ENCODE measurements at places on chromosomes 6 and 20. TPM values are rescaled to one million over a fixed set of nuclear protein-coding genes. Genes with fewer than 3 reads are reported as not detected.

- peak; percentile 16 for DNase-seq
Observed at GRCh38 chr6:13924146-13924948, 405 bp upstream of the RNF182 start.

GRCh38 chr20:49490689-49491088, 8.2 kb upstream of the KCNB1 start:
- no peak for DNase-seq

GRCh38 chr6:95994151-95994550, 21.6 kb upstream of the FUT9 start:
- no peak for DNase-seq

- no peak for DNase-seq
Observed at GRCh38 chr6:105994591-105995390, 91.3 kb upstream of the PRDM1 start.

- DNase-seq: no peak
Observed at GRCh38 chr6:89581689-89582088, 56.9 kb downstream of the LYRM2 start.

- no peak for DNase-seq
Observed at GRCh38 chr20:61046721-61047351, 205.2 kb upstream of the CDH4 start.

DNA sequence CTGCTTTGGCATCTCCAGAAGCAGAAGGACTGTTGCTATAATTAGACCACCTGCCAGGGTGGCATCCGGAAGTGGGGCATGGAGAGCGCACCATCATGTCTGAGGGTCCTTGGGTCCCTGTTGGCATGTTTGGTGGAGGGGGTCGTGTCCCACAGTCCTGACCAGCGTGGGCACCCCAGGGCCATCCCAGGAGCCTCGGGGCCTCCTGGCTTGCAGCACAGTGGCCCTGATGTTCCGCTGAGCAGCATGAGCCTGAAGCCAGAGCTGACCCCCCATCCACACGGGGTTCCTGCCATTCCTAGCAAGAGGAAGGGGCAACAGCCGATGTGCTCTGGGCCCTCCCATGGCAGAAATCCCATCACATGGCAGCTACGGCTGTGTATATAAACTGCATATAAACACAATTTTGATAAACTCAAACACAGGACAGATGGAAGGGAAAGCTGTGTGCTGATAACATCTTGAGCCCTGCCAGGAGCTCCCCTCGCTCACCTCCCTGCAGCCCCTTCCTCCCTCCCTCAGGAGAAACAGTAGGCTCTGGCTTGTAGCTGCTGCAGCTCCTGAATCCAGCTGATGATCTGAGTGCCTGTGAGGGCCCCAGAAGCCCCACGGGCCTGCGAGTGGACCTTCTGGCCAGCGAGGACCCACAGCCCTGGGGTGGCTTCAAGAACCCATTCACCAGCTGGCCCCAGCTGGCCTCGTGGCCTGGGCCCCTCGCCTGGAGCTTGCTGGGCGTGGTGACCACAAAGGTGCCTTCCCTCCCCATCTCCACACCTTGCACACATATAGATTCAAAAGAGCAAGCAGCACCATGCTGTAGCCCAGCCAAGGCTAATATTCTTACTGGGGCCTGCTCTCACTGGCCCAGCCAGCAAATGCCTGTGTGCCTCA, 321.6 kb downstream of the CDH4 start:
- DNase-seq: no peak

DNA sequence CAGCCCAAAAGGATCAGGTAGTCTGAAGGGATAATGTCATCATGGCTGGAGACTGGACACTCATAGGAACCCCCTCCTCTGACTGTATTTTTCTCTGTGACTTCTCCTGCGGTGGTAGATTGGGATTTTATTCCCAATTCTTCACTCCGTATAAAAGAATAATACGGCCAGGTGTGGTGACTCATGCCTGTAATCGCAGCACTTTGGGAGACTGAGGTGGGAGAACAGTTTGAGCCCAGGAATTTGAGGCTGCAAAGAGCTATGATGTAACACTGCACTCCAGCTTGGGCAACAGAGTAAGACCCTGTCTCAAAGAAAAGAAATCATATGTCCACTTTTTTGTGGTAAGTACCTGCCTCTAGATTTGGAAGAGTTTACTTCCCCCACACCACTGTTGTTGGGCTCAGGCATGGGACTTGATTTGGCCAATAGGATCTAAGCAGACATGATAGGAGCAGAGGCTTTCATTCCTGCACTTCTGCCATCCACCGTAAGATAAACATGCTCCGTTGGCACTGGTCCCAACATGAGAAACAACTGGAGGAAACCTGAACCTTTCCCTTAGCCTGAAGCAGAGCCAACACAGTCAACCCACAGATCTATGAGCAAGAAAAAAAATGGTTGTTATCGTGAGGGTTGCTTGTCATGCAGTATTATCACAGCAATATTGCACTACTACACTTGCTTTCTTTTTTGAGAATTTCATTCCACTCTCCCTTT, 82.0 kb downstream of the JPH2 start:
- DNase-seq: no peak

DNA sequence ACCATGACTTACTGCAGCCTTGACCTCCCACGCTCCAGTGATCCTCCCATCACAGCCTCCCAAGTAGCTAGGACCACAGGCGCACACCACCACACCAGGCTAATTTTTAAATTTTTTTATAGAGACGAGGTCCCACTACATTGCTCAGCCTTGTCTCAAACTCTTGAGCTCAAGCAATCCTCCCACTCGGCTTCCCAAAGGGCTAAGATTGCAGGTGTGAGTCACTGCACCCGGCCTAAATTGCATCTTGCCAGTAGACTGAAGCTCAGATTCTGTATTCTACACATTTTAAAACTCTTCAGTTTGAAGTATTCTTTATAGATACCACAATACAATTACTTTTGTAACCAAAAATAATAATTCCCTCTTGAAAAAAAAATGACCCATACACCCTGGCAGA, 11.4 kb downstream of the NUDT3 start:
- DNase-seq: no peak

DNA sequence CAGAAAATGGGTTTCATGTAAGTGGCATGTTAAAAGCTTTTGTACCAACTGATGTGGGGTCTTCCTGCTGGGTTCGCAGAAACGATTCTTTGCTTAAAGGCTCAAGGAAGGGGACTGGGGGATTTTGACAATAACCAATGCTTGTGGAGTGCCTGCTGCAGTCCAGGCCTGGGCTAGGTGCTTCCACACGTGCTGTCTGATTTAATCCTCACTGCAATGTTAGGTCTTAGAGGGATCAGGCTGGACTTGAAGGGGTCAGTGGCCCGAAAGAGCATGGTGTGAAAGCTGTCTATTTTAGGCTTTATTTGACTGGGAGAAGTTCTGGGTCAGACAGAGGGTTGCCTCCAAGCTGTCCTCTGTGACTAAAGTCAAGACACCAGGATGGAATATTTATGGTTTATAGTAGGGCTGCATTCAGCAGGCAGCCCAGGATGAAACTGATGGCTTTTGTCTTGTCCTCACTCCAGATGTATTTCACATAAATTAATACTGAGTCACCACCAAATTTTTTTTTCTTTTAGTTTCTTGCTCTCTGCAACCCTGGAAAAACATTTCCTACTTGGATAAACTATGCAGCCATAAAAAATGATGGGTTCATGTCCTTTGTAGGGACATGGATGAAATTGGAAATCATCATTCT, 219.1 kb downstream of the ZMYND8 start:
- no peak for DNase-seq

DNA sequence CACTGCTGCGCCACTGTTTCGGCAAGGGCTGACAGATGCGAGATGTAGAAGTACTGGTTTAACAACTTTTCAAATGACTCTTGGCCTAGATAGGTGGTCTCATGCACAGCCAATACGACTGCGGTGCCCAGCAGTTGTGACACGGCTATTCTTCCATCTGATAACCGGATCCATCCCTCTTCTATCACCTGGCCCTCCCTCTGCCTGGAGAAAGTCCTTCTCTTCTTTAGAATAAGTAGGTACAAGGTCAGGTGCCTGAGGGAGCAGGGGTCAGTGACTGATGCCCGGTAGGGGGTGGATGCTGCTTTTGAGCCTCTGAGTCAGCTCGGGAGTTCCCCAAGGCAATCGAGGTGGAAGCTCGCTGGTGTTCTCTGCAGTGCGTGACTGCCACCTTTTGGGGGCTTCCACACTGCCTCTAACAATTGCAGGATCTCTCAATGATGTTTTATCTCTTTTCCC, 166.8 kb upstream of the GRIK2 start:
- DNase-seq: no peak

- peak; percentile 11 for DNase-seq
Observed at GRCh38 chr6:37820718-37821079, 1.2 kb downstream of the ZFAND3 start.

- no peak for DNase-seq
Observed at GRCh38 chr6:137623293-137623692, 129.1 kb upstream of the OLIG3 start.

DNA sequence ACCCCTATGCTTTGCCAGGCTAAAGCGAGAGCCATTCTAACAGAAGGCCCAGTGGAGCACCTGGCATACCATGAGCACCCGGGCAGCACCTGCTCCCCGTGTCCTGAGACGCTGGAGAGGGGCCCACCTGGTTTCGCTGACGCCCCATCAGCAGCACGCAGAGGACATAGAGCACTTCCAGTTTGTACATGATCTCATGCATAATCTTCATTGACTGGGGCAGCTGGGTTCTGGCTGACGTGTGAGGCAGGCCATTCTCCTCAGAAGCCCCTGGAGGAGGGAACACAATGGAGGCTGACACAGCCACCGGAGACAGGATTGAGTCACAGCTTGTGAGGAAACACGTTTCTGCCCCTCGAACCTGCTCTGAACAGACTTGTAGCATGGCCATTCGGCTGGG, 65.4 kb downstream of the MYH7B start:
- no peak for DNase-seq

DNA sequence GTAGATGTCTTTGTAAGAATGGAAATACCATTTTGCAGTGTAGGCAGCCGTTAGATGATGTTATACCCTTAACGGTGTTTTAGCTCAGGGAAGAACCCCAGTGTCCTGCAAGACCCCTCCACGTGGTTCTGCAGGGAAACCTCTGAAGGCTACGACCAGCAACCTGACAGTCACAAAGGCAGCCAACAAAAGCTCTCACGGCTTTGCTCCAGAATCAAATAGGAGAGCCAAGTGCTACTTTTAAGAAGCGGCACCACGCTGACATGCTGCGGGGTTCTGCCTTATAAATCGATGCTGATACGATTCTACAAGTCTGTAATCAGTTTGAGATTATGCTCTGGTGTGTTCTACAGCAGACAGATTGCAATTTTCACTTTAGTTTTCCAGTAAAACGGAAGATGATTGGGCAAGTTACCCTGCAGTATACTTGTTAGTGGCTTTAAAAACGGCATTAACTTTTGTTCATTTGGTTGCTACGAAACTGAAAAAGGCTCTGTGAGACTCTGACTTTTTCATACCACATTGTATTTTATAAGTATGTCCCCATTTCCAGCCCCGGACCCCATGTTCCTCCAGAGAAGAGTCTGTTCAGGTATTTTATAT, 312.9 kb downstream of the SAMD5 start:
- no peak for DNase-seq

DNA sequence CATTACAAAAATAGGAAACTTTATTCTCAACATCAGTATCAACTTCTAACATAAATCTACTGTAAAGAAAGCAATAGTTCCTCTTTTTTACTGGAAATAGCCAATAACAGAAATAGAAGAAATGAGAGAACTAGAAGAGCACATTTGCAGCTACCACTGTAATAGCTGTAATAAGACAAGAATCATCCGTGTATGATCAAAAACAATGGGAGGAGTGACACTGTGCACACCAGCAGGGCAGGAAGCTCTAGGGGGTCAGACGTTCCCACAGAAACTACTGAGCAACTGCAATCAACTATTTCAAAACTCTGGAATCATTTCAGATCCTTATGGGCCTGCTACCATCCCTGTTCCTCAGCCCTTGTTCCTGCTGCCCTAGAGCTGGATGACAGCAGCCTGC, 43.7 kb downstream of the NINL start:
- no peak for DNase-seq

DNA sequence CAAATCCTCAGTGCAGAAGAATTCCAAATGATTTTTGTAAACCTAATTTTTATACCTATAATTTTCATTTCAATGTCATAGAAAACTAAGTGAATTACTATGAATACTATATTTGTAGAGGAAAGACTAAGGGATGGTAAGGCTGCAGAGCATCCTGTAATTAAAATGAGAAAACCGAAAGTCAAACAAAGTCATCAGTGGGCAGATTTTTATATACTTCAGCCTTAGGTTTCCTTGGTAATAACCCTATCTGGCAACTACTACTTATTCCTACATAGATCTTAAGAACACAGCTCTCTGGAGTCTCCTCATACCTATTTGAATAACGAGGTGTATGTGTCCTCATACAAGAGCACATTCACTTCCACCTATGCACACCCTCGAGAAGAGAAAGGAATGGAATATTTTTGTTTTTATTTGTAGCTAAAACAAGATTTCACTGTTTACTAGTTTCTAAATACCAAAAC, 117.9 kb upstream of the SGK1 start:
- DNase-seq: no peak

DNA sequence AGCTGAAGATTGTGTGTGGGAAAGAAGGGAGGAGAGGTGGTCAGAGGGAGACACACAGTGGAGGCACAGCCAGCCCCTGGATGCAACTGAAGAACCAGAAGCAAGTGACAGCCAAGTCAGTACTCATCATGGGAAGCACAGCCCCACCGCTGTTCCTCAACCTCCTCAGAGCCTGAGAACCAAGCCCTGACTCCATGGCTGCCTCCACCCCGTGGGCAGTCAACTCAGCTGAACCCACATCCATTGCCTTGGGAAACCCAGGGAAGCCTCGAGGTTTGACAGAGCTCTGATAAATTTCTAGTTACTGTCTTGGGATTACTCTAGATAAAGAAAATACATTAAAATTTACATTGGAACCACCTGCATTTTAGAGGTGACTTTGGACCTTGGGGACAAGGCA, 29.6 kb downstream of the ALDH5A1 start:
- DNase-seq: no peak

DNA sequence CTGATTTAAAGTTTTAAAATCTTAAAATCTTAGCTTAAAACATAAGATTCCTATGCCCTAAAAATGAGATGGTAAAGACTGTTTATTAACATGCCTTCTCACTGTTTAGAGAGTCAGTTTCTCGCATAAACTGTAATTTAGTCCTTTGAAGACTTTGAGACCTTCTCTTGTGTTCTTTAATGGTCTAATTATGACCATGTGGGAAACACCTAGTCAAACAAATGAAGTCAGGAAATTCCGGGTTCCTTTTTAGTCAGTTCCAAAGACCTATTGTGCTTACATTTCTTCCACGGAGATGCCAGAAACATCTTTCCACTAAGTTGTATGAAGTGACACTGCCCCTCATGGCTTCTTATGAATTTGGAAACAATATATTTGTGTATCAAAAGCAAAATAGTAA, 64.2 kb upstream of the KIF25 start:
- no peak for DNase-seq

GRCh38 chr6:111481836-111482187, 1.2 kb downstream of the REV3L start:
- no peak for DNase-seq

Gene RBPJL
- not detected for polyA plus RNA-seq

Gene CPNE5
- 0.09 TPM for polyA plus RNA-seq

Gene BPIFB1
- polyA plus RNA-seq: not detected

Gene SLX4IP
- 2.2 TPM for polyA plus RNA-seq

Gene IMPG1
- not detected for polyA plus RNA-seq

Gene MATN4
- polyA plus RNA-seq: not detected

Gene CTCFL
- polyA plus RNA-seq: not detected

Gene BPIFB4
- polyA plus RNA-seq: not detected

Gene PHACTR1
- 0.59 TPM for polyA plus RNA-seq

Measured in naive thymus-derived CD4-positive, alpha-beta T cell (primary cell).